ENCODE measurements at places on chromosomes 7 and 10.
A peak's percentile ranks its signal among the peaks of the same experiment; 100 is the strongest.

DNA sequence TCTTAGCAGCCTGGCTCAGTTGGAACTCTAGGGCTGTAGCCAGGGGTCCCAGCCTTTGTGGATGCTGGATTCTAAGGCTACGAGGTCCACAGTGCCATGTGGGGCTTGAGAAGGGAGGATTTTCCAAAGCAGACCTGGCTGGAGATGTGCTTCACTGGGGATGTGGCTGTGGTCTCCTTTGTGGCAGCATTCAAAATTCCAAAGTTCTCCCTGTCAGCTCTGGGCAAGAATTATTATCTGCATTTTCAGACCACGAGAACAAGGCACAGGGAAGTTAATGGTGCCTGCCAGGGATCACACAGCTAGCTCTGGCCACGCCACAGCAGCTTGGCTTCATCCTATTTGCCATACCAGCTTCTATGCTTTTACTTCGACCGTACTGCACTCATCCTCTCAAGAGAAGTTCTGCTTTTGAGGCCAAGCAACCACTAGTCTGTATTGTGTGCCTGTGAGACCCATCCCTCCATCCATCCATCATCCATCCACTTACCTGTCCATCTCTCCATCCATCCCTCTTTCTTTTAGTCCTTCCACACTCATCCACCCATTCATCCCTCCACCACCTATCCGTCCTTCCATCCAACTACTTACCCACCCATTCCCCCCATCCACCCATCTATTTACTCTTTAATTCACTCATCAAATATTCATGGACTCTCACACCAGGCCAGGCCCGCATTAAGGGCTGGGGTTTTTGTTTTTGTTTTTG, 71.5 kb downstream of the ZMIZ1 start:
- DNase-seq = no peak

DNA sequence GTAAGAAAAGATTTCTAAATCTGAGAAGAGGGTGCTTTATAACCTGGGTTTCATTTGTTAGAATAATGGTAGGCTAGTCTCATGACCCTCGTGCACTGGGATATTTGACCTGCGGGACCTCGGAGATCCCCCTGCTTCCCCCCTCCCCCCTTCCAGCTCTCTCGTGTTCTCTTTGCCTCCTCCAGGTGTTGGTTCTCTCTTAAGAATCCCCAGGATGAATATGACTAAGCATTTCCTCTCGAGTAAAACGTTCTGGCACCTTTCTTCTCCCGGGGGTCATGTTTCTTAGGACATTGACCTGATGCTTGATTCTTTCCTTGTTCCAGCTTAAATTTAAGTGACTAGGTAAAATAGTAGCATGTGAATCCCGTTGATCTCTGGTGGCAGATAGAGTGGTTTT, 71.2 kb downstream of the SHH start:
- DNase-seq = no peak

DNA sequence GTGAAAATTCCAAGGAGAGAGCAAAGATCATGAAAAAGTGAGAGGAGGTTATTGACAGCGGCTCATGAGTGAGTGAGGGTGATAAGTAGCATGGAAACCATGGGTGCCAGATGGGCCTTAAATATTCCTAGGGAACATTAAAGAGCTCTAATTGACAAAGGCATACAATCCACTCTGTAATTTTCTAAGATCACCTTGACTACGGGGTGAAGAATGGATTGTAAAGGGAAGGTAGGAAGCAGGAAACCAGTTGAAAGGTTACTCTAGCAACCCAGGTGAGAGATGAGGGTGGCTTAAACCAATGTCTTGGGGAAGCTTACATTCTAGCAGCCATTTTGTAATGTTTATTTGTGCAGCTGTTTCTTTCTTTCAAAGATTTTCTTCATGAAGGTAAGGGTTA, 75.7 kb downstream of the RSU1 start:
- DNase-seq = no peak

DNA sequence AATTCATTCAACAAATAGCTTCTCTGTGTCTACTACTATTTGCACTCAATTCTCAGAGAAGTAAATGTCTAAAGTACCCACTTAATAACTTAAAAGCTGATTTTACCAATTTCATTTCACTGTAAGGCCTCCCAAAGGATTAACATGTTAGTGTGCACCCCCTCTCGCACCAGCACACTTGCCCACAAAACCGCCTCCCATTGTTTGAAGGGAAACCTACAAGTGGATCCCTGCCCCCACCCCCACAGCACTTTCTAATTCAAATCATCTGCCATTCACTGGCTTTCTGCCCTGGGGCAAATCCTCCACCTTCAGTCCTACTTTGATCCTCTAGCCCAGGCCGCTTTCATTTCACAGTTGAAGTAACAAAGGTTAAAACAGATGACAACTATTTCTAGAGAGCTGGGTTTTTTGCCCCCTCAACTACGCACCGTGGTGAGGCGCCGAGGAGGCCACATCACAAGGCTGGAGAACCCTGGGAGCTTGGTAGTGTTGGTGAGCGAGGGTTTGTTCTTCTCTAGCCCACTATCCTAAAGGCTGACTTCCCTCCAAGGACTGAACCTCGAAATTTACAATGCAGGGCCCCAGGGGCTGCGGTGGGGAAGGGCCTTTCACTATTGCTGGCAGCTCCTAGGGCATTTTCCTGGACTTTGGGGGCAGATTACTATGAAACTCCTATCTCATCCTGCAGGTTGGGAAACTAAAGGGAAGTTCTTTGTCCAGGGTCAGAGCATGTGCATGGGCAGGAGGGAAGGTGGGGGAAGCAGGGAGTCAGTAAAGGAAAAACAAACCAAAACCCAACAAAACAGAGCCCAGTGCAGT, 517.4 kb upstream of the ZMIZ1 start:
- no peak for DNase-seq

DNA sequence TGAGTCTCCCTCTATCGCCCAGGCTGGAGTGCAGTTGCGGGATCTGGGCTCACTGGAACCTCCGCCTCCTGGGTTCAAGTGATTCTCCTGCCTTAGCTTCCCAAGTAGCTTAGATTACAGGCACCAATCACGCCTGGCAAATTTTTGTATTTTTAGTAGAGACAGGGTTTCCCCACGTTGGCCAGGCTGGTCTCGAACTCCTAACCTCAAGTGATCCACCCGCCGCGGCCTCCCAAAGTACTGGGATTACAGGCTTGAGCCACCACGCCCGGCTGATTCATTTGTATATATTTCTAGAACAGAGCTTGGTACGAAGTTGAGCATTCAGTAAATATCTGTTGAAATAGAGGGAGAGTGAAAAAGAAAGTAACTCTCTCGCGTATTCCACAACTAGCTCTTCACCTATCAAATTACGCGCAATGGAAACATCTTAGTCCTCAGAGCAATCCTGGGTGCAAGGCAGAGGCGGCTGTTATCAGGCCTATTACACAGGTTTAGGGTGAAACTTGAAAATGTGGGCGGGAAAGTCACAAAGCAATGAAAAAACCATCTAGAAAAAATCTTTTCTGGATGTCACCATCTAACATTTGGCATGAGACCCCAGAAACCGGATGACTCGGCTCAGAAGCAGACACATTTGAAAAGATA, 707 bp upstream of the GHITM start:
- no peak for DNase-seq

DNA sequence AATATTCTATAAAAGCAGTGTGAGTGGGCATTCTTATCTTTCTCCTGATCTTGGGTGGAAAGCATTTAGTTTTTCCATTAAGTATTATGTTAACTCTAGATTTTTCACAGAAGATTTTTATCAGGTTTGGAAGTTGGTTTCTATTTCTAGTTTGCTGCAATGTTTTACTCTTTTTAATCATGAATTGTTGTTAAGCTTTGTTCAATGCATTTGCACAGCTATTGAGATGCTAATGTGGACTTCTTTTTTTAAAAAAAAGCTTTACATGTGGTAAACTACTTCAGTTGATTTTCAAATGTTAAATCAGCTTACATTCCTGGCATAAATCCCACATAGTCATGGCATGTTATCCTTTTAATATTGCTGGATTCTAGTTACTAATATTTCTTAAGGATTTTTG, 363.6 kb upstream of the NRP1 start:
- no peak for DNase-seq

- DNase-seq = peak; percentile 42
Observed at GRCh38 chr10:60572511-60573194, 183.0 kb upstream of the ANK3 start.

- DNase-seq = no peak
Observed at GRCh38 chr7:157874870-157875229, 538.0 kb downstream of the DNAJB6 start.

GRCh38 chr7:22117222-22117621, 171.5 kb upstream of the CDCA7L start:
- no peak for DNase-seq

DNA sequence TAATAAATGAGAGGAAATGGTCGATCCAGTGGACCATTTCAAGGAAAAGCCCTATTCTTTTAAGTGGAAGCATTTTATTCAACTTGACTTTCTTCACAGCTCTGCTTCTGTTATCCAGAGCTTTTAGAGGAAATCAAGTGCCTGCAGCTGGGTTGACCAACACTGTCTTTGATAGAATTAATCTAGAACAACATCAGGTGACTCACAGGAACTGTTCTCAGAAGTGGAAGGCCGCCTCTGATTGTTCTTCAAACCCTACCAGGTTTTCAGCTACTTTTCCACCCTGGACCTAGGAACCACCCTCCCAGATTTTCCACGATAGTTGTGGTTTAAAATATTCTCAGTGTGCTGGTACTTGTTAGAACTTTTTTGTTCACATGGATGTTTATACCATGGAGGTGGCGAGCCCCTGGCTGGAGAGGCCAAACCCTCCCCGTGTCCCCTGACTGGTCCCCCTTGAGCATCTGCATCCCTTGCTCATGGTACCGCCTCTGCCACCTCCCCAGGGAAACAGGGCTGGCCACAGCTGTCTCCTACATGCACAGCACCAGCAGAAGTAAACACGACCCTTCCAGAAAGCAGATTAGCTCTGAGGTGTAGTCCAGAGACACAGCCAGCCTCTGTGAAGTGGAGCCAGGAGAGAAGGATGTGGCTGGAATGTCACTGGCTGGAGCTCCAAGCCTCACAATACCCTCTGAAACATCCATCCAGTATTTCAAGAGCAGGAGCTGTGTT, 293.3 kb downstream of the USP6NL start:
- no peak for DNase-seq

GRCh38 chr7:135661311-135662122, 797 bp upstream of the STMP1 start:
- DNase-seq = no peak

DNA sequence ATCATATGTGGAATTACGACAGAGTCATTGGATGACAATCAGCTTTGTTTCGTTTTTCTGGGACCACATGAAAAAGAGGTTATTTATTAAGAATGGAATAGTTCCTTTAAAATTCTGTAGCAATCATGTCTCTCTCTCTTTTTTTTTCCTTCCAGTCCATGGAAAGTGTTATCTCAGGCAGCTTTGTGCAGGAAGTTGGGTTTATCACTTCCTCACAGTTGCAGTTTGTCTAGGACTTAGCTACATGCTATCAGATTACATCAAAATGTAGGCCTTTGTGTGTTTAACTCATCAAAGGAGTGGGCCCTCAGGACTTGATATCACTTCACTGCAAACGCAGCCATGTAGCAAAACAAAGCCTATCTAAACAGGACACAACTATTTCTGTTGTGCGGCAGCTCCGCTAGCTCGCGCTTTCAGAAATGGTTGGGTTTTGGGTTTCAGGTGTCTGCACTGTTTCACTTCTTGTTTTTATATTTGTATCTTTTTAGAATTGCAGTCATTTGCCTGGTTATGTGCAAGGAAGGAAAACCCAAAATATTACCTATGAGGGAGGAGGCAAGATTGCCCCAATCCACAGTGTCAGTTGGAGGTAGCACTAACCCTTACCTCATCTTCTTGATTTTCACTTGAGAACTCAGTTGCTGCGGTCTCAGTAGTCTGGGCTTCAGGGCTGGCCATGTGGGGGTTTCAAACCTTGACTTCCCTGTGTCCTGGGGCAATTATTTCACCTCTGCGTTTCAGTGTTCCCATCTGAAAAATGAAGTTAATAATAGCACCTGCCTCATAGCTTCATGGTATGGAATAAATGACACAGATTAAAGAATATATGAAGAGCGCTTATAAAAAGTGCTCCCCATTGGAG, 66.7 kb downstream of the HHEX start:
- DNase-seq = no peak

- DNase-seq = peak; percentile 13
Observed at GRCh38 chr7:44072364-44073231, 7.2 kb upstream of the PGAM2 start.

- no peak for DNase-seq
Observed at GRCh38 chr10:12541446-12542067, 192.2 kb downstream of the CAMK1D start.

DNA sequence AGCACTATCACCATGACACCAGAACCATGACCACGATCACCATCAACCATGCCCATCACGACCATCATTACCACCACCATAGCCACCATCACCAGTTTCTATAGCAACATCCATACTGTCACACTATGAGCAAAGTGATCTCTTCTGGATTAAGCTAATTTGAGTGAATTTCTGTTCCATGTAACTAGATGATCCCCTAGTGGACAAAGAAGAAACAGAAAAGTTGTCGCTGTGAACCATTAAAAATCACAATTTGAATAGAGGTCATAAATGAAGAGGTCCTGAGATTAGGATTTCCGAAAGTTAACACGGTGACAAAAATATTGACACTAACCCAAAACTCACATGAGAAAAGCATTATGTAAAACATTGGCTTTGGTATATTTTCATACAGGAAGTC, 77.6 kb downstream of the CLRN3 start:
- DNase-seq = no peak

GRCh38 chr7:159084069-159084801, 60.4 kb downstream of the VIPR2 start:
- no peak for DNase-seq

- no peak for DNase-seq
Observed at GRCh38 chr7:156157409-156158012, 345.2 kb upstream of the SHH start.

DNA sequence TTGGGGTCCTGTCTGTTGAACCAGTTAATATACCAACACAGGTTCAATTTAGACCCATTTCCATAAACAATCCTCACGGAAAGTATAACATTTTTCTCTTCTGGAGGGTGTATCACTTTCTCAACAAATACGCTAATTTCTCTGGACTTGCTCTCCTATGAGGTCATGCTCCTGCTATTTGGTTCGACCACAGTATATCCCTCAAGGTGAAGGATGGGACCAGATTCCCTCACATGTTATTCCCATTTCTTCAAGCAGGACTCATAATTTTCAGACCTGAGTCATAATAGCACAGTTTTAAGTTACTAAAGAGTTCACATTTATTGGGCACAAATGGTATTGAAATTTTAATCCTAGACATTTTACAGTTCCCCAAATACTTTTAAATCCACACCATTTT, 57.2 kb downstream of the ADAM12 start:
- DNase-seq = no peak

- DNase-seq = no peak
Observed at GRCh38 chr7:19107356-19108146, 9.9 kb downstream of the TWIST1 start.

Measured in hippocampal formation (tissue), 2 donors.